ENCODE measurements at places on chromosomes 1 and 21.

- no peak for DNase-seq
Observed at GRCh38 chr1:236457775-236458174, 63.7 kb downstream of the EDARADD start.

DNA sequence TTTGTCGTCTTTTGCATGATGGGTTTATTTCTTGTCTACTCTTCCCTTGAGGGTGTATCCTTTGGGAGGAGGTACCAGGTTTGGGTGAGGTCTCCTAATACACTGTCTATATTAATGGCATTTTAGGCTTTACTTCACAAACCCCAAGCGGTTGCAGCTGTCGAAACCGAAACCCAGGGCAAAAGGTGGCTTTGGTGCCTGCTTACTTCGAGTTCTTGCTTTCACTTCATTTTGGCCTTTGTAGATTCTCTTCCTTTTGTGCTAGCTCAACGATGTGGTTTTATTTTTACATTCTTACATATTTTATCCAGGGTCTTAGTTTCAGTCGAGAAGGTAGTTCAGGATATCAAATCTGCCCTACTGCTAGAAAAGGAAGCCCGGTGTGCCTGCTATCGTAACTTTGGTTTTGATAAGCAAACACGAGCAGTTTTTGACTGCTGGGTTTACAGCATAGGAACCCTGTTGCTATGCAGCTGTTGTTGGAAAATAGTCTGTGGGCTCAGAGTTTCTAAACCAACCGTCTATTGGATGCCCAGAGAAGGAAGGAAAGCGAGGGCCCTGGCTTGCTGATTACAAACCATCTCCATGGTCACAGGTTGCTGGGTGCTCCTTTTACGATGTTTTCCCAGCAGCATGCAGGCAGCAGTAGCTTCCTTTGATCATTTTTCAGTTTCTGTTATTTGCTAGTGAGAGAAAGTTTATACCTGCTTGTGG, 9.8 kb upstream of the TSPAN2 start:
- no peak for DNase-seq

DNA sequence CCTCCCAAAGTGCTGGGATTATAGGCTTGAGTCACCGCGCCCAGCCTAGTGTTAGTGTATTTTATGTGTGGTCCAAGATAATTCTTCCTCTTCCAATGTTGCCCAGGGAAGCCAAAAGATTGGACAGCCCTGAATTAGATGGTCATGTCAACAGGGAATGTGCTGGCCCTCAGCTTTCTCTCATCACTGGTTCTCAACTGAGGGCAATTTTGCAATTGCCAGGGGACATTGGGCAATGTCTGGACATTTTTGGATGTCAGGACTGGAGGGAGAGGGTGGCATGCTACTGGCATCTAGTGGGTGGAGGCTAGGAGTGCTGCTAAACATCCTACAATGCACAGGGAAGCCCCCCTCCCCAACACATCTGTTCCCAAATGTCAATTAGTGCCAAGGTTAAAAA, 95.0 kb downstream of the LAMC2 start:
- no peak for DNase-seq

- DNase-seq, result no peak
Observed at GRCh38 chr1:25573591-25573930, 30.2 kb downstream of the LDLRAP1 start.

DNA sequence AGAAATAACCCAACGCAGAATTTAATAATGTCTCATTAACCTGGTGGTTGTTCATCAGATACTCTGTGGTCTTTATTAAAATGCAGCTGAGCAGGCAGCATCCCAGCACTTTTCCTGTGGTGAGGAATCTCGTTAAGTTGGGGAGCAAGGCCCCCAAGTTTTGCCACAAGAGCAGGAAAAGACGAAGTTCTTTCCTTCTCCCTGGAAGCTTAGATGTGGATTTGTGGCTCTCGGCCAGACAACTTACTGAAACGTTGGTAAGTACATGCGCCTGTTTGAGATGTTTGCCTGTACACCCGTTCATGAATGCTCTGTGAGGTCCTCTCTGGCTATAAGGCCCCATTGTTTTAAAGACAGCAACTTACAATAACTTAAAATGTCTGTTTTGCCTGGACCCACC, 34.3 kb upstream of the PDE9A start:
- DNase-seq, result no peak

DNA sequence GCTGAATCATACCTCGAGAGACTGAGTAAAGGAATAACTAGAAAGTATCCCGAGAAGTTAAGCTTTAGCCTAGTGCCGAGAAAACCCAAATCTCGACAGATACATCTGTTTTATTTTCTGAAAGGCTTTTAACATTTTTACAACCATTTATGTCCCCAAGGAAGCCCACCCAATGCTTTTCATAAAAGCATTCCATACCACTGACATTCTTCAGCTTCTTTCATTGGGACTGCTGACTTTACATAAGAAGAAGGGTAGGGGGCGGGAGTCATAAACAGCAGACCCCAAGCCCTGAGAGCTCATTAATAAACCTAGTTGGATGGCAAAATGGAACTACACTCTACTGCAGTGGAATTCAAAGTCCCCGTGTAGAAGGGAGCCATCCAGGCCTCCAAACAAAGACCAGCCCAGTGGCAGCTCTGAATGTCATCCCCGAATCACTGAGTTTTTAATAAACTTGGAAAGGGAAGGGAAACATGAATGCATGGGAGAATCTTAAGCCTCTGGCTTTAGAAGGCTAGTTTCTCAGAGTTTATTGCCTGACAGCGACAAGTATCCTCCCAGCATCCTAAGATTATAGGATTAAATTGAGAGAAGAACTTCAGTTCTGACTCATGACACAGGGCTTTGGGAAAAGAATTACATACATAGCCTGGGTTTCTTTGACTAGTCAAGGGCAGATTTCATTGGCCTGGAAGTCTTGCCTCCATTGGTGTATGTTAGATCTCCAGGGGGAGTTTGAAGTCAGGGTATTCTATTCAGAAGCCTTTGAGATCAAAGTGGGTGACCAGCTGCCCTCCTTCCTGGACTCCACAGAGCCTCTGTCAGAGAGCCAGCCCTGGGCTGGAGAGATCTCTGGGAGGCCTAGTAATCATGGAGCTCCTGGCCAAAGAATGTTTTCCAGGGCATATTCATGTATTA, 3.7 kb downstream of the ATF3 start:
- DNase-seq, result no peak

DNA sequence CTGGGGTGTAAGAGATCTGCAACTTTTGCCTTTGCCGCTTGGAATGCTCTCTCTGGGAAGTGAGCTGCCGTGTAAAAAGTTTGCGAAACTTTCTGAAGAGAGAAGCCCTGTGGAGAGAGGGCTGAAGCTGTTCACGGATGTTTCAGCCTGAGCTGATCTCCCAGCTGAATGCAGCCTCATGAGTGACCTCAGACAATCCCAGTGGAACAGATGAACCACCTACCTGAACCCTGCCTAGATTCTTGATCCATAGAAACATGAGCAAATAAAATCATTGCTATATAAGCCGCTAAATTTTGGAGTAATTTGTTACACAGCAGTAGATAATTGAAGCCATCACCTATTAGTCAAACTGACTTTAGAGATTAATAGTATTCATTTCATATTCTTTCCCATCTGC, 4.4 kb upstream of the ALG6 start:
- no peak for DNase-seq

GRCh38 chr1:31647106-31647505, 2.4 kb upstream of the PEF1 start:
- DNase-seq, result no peak

DNA sequence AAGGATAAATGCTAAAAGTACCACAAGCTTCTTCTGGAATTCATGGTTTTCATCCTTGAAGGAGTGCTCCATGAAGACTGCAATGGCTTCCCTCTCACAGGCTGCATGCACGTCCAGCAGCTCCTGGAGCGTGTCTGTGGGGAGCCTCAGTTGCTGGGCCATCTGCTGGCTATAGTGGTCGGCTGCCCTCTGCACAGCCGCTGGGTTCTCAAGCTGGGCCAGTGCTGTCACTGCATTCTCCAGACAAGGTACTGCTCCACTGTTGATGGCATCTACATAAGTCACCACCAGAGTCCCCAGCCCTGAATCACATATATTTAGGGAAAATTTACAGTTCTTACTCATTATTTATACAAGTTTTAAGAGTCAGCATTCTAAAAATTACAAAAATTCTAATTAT, 8.7 kb downstream of the GBP4 start:
- DNase-seq, result no peak

- DNase-seq, result no peak
Observed at GRCh38 chr1:168468042-168468809, 75.6 kb downstream of the XCL2 start.

DNA sequence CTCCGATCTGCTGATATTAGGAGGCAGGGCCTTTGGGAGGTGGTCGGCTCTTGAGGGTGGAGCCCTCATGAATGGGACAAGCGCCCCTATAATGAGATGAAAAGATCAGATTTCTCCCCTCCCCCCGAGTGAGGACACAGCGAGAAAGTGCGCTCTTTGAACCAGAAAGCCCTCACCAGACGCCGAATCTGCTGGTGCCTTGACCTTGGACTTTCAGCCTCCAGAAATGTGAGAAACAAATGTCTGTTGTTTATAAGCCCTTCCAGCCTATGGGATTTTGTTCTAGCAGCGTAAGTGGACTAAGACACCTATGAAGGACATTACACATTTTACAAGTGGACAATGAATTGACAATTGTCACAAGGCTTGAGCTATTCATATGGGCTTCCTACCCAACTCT, 80.2 kb downstream of the RIPK4 start:
- no peak for DNase-seq

GRCh38 chr1:53406551-53407235, 52.5 kb upstream of the DMRTB1 start:
- DNase-seq, result no peak

- DNase-seq, result no peak
Observed at GRCh38 chr1:245000872-245001188, 136.5 kb upstream of the HNRNPU start.

- DNase-seq, result no peak
Observed at GRCh38 chr1:197572169-197572568, 203.1 kb downstream of the DENND1B start.

- DNase-seq, result no peak
Observed at GRCh38 chr1:18109756-18110597, 2.4 kb downstream of the IGSF21 start.

DNA sequence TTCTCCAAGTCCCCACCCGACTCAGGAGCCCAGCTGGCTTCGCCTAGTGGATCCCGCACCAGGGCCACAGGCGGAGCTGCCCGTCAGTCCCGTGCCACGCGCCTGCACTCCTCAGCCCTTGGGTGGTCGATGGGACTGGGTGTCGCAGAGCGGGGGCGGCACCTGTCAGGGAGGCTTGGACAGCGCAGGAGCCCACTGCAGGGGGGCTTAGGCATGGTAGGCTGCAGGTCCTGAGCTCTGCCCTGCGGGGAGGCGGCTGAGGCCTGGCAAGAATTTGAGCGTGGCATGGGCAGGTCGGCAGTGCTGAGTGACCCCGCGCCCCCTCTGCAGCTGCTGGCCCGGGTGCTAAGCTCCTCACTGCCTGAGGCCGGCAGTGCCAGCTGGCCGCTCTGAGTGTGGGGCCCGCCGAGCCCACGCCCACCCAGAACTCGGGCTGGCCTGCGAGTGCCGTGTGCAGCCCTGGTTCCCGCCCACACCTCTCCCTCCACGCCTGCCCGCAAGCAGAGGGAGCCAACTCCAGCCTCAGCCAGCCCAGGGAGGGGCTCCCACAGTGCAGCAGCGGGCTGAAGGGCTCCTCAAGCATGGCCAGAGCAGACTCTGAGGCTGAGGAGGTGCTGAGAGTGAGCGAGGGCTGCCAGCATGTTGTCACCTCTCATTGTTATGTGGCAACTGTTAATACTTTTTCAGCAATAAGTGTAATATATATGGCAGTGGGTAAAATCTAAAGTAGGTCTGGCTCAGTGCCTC, 548.4 kb upstream of the BRINP3 start:
- no peak for DNase-seq

GRCh38 chr1:55938376-55938850, 641.0 kb downstream of the PLPP3 start:
- DNase-seq, result no peak

DNA sequence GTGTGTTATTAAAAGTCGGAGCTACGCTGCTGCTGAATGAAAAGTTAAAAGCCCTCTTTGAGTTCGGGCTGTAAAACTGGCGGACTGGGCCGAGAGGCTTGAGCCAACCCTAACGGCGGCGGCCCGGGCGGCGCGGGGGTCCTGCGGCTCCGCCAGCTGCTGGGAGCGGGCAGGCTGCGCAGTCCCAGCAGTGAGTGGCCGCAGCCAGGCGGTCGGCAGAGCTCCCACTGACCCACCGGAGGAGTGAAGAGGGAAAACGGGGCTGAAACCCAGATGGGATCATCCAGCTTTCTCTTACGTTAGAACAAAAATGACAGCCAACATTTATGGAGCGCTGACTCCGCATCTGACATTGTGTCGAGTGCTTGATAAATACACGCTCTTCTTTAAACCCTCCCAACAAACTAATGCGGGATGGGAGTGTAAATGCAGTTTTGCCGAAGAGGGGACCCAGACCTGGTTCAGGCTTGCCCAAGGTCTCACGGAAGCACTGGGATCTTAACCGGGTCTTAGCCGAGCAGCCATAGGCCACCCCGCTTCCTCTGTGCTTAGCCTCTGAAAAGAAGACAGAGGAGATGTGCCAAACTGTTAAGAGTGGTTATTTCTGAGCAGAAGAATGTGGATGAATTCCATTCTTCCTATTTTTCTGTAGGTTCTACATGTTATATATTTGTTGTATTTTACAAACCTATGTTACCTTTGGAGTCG, 3.5 kb downstream of the GRHL3 start:
- no peak for DNase-seq

DNA sequence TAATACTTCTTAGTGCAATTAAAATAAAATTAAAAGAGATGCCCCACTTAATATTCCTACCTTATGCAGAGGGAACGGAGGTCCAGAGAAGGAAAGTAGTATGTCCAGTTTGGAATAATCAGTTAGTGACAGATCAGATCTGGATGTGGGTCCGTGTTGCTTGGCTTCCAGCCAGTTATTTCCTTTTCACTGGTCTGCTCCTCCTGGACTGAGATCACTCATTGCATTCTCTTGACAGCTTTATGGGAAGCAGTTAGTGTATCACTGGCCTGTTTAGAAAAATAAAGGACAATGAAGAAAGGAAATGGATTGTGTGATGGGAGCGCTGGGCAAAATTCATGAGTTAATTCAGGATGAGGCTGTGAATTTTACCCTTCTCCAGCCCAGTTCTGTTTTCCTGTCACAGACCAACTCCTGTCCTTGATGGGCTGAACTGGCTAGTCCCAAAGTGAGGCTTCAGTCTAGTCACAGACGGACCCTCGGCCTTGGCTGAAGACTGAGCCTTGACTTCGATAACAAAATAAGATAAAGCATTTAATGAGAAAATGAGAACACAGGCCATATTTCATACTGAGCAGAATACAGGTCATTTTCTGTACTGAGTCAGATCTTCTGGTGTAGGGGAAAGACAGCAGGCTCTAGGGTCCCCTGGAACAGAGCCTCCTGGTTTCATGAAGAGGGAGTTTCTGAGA, 85.2 kb upstream of the TRABD2B start:
- DNase-seq, result no peak

GRCh38 chr1:204940591-204940990, 69.9 kb downstream of the NFASC start:
- DNase-seq, result peak; percentile 45

GRCh38 chr1:109786112-109786480, 22.4 kb upstream of the EPS8L3 start:
- no peak for DNase-seq

- DNase-seq, result no peak
Observed at GRCh38 chr1:6359216-6360116, 34.1 kb downstream of the ACOT7 start.

GRCh38 chr1:11880911-11881748, 22.4 kb upstream of the NPPB start:
- DNase-seq, result no peak

GRCh38 chr1:228136901-228137300, 3.2 kb upstream of the GUK1 start:
- DNase-seq, result no peak

- no peak for DNase-seq
Observed at GRCh38 chr1:55530749-55531478, 315.8 kb upstream of the USP24 start.
